ENCODE measurements at places on chromosomes 6 and 20.

DNA sequence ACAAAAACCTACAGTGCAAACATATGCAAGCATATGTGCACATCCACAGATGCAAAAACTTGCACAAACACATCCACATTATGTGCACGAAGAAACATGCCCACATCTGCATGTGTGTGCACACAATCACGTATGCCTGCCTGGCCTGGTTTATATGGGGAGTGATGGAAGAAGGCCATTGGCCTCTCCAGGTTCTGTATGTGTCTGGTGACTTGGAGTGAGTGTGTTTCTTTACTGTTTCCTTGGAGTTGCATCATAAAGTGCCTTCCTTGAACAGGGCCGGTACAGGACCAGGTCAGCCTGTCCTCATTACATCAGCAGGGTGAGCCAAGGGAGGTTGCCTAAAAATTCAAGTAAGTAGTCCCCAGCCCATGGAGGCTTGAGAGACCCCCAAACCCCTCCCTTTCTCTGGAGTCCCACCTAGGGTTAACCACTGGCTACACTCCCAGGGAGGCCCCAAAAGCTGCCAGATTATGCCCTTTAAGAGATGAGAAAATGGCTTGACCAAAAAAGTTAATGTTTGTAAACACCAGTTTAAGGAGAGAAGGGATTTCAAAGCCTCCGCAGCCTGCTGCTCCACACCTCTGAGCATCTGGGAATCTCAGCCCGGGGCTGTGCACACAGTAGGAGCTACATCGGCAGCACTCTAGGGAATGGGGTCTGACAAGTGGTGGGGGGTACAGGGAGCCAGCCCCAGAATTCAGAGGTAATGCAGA is 140.8 kb downstream of the VEGFA start:
- peak; percentile 55 for DNase-seq

- no peak for DNase-seq
Observed at GRCh38 chr20:24039196-24039595, 50.6 kb upstream of the GGTLC1 start.

DNA sequence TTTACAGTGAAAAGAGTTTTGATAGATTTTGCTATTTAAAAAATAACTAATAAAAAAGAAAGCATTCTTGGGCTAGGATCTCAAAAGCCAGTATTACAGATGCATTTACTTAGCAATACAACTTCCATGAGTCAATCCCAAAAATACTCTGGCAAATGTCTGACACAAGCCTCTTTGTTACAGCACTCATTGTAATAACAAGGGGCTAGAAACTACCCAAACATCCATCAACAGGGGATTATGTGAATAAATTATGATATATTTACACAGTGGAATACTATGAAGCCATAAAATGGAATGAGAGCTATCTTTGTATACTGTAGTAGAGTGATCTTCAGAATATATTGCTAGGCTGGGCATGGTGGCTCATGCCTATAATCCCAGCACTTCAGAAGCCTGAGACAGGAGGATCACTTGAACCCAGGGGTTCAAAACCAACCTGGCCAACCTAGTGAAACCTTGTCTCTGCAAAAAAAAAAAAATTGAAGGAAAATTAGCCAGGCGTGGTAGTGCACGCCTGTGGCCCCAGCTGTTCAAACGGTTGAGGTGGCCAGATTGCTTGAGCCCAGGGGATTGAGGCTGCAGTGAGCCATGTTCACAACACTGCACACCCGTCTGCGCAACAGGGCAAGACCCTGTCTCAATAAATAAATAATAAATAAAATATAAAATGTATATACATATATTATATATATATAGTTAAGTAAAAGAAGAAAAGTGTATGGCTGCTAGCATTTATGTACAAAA is 34.7 kb upstream of the TOP1 start:
- no peak for DNase-seq

DNA sequence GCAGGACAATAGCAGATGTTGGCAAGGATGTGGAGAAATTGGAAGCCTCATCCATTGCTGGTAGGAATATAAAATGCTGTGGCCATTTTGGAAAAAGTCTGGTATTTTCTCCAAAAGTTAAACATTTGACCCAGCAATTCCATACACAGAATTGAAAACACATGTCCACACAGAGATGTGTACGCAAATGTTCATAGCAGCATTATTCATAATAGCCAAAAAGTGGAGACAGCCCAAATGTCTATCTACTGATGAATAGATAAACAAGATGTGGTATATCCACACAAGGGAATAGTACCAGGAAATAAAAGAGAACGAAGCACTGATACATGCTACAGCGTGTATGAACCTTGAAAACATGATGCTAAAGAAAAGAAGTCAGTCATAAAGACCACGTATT is 40.5 kb downstream of the CFAP61 start:
- DNase-seq: no peak

DNA sequence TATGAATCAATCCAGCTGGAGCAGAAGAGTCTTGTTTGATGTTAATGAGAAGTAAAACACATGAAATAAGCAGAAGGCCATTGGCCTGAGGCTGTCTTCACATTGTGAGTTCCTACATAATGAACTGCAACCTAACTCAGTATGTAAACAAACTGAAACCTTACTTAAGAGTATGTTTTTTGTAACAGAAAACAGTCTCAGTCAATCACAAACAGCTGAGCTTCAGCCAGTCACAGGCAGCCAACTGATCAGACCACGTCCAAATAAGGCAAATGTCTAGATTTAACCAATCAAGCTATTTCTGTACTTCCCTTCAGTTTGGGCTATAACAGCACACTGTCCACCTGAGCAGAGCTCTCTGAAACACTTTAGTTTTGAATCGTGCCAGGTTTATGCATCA is 234.7 kb downstream of the TRDN start:
- DNase-seq: no peak

GRCh38 chr6:147972448-147972847 is 370.2 kb upstream of the SASH1 start:
- no peak for DNase-seq

GRCh38 chr20:20211274-20211987 is 156.5 kb upstream of the INSM1 start:
- DNase-seq: no peak

GRCh38 chr20:40451552-40451951 is 237.5 kb downstream of the MAFB start:
- no peak for DNase-seq

DNA sequence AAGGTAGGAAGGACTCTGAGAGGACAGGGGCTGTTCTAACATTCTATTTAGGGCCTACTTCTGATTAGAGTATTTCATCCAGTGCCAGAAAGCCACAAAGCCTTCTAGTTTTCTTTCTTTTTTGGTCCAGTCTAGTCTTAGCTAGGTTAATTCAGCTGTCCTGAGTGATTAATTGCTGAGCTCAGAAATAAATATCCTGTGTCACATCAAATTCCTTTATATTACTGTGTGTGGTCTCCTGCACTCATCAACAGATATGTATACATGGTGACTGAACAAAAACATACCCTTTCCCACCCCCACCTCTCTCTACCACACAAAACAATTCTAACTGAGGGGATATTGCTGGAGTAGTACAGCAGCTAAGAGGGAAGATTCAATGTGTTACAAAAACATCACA is 601.5 kb upstream of the NRSN1 start:
- DNase-seq: no peak

- DNase-seq: no peak
Observed at GRCh38 chr6:88480816-88481215, 314.7 kb upstream of the CNR1 start.

- DNase-seq: no peak
Observed at GRCh38 chr6:82875573-82876185, 190.0 kb downstream of the UBE3D start.

DNA sequence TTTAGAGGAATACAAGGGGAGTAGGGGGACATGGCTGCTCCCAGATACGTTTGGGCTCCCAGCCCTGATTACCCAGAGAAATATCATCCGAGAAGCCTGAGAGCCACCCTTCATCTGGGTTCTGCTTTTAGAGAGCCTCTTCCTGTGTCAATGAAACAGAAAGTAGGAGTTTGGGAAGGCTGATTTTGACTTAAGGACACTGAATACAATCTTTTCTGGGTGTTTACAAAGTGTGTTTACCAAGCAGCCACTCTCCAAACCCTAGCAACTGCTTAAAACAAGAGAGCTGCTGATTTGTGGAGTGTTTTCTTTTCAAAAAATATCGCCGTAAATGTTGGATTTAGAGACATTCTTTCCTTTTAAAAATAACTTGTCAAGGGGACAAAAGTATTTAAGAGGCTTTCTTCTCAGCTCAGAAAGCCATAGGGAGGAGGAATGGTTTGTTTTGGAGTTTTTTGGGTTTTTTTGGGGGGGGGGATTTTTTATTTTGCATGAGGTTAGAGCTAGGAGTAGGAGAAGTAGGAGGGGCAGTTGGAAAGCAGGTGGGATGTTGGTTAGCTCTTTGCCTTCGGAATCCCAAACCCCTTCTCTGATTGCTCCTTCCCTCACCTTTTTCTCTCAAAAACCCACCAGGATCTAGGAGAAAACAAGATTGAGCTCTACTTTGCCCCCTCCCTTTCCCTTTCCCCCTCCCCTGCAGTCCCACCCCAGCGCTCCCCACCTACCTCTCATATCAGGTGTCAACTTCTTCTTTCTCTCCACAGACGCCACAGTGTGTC is 12.4 kb downstream of the MAFB start:
- DNase-seq: no peak

GRCh38 chr6:36083446-36083845 is 46.9 kb upstream of the MAPK13 start:
- DNase-seq: no peak

DNA sequence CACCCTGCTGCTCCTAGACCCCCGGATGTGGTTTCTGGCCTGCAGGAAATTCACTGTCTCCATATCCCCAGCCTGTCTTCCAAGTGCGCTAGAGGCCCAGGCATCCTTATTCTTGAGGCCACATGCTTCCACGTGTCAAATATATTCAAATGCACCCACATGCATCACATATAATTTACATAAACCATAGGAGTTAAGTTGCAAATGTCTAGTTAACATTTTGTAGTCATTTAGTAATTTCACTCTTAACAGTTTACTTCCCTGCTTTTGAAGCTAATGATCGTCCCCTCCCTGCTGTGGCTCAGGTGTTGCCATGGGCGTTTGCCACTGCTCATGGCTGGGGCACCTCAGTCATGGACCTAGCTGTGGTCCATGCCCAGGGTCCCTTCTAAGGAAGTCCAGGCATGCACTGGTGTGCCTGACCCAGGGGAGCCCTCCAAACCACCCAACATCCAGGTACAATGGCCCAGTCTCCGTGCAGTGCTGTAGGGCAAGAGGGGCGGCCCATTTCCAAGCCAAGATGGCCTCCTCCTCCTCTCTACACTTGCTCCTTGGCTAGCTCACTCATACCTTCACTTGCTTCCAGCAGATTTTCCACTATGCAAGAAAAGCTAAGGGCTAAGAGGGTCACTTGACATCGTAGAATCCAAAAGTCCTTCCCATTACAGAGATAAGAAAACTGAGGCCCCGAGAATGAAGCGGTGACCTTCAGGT is 42.4 kb downstream of the FGD2 start:
- DNase-seq: no peak

DNA sequence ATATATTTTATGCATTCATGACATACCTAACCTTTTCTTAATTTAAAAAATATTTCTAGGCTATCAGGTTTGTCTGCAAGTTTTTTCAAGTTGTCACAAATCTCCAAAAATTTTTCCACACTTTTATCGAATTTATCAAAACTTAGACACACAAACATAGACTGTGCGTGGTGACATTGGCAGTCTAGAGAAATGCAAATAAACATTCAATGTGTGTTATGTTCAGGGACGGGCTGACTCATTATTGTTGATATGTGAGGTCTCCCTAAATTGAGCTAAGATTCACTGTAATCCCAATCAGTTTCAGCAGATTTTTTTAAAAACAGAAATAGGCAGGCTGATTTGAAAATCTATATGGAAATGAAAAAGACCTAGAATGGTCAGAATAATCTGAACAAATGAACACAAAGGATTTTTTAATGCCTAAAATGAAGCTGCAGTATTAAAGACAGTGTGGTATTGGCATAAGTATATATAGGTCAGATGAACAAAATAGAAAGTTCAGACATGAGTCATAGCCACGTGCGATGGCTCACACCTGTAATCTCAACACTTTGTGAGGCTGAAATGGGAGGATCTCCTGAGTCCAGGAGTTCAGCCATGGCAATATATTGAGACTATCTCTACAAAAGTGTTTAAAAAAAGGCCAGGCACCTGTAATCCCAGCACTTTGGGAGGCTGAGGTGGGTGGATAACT is 19.2 kb downstream of the BLTP3A start:
- no peak for DNase-seq

DNA sequence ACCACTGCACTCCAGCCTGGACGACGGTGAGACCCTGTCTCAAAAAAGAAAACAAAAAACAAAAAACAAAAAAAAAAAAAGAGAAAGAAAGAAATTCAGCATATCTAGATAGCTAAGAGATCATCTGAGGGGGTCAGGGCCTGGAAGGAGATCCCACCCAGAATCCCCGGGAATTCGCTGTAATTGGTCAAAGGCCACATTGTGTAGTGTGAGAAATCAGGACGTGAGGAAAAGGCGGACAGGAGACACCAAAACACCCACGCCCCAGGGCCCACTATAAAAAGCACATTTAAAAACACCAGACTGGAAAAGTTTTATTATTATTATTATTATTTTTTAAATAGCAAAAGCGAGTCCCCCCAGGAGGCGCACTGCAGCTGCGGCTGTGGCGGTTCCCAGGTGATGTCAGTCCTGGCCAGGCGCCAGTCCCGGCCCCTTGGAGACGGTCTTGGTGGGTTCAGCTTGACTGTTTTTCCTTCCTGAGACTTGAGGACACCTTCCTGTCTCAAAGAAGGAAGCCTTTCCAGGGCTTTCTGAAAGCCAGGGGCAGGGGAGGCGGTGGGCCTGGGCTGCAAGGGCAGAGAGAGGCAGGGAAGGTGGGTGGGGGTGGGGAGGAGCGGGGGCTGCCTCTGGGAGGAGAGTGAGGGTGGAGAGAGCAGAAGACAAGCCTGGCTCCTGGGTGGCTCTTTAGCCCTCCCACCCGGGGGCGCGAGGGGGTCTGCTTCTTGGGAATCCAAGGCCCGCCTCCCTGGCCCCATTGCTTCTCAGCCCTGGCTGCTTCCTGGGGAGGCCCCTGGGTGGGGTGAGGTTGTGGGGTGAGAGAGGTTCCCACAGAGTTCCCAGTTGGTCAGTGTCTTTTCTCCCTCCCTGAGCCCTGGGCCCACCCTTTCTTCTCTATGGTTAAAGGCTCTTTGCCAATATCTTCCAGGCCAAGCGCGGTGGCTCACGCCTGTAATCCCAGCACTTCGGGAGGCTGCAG is 14.5 kb downstream of the TCF15 start:
- DNase-seq: no peak

DNA sequence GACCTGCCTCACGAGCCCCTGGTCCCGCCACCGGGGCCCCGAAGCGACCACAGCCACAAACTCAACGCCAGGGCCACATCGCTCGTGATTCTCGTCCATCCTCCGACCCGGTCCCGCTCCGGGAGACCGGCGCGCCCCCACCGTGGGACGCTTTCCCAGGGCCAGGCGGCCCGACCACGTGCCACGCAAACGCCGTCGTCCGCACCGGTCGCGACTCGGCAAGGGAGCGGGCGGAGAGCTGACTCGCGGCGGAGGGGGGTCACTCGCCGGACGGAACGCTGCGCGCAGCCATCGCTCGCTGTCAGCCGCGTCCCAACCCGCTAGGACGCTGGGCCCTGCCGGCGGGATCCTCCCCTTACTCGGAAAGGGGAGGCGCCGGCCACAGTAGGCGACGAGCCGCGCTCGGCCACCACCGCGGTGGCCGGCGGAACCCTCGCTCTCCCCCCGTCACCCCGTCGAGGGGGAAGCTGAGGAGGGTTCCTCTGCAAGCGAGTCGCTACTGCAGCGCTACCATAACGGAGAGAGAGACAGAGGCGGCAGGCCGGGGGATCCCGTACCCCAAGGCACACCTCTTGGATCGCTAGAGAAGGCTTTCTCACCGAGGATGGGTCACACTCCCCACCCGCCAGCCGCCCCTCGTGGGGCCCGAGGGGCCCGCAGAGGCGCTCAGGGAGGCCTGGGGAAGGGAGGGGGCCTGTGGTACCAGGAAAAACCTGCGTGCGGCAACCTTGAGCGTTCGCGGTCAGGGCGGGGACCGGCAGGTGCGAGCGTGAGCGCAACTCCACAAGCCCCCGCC is 511.8 kb upstream of the ZNF337 start:
- DNase-seq: no peak

Data from AG04449 (cell line).